ENCODE measurements at places on chromosomes 11 and 22.

GRCh38 chr22:38017272-38017920, 33.0 kb upstream of the SOX10 start:
- no peak for DNase-seq

DNA sequence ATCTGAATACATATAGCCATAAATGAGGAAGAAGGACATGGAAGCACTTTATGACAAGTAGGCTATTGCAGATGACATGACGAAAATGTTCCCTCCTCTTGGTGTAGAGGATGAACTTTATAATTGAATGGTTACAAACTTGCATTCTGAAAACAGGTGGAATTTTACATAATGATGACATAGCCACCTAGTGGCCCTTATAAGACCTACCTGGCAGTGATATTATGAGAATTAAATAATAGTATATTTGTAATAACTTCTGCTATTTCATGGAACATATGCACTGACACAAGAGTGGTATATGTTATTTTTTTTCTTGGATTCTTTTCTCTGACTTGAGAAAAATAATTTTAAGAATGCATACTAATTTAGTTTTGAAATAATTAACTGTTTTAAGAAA, 22.9 kb downstream of the TRIM22 start:
- DNase-seq, result no peak

GRCh38 chr11:84720706-84721402, 906.3 kb downstream of the DLG2 start:
- DNase-seq, result no peak

DNA sequence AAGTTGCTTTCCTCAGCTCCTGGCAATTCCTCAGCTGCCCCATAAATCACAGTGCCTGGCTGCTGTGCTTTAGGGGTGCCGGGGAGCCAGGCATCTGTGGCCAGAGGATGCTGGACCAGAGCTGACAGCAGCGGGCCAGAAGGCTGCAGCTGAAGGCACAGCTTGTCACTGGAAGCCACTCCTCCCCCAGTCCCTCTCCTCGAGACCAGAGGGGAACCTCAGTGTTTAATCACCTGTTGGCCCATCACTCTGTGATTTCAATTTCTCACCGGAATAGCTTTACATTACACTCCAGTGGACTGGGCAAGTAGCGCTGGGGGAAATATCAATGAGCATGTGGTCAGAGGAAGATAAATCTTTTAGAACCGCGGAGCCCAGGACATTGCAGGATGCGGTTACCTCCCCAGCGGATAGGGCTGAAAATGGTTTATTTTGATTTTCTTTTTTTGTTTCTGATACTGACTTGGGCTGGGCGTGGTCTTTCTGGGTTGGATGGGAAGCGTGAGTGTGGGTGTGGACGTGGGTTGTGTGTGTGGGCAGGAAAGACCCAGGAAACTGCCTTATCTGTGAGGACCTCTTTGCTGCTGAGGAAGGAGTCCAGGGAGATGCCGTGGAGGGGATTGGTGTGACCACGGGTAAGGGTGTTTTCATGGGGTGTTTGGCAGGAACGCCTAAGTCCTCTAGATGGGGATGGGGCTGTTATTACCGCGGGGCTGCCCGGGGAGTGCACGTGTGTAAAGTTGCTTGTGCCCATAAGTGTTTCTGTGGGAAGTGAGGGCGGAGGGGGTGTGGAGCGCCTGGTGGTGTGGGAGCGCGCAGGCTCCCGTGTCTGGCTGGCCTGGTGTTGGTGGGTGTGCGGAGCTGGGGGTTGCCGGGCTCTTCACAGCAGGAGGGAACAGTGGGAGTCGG, 4.0 kb downstream of the DAGLA start:
- DNase-seq, result no peak

- no peak for DNase-seq
Observed at GRCh38 chr22:50600967-50601668, 525 bp downstream of the MAPK8IP2 start.

DNA sequence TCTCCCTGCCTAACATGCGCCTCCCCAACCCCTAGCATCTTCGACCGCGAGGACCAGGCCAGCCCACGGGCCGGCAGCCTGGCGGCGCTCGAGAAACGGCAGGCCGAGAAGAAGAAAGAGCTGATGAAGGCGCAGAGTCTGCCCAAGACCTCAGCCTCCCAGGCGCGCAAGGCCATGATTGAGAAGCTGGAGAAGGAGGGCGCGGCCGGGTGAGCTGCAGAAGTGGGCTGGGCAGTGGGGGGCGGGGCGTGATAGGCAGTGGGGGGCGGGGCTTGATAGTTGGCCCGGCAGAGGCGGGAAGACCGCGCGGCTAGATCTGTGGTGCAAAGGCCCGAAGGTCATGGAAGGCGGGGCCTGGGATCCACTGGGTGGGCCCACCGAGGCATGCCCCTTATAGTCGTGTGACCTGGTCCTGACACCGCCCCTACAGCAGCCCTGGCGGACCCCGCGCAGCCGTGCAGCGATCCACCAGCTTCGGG, 8.7 kb downstream of the SELENOM start:
- no peak for DNase-seq

DNA sequence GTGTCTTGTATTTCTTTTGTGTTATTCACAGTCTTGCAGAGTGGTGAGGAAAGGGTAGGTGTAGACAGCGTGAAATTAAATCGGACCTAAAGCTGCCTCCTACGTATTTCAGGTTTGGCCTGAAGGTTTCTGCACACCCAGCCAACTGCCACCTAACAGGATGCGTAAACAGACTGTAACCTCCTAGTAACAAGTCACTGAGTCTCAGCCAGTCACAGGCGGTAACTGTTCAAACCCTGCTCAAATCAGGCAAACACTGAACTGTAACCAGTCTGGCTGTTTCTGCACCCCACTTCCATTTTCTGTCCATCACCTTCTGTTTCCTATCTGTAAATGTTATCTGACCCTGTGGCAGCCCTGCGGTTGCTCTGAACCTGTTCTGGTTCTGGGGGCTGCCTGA, 87.1 kb downstream of the ADAMTS15 start:
- DNase-seq, result no peak

GRCh38 chr22:35587447-35587870, 29.7 kb downstream of the MB start:
- no peak for DNase-seq

DNA sequence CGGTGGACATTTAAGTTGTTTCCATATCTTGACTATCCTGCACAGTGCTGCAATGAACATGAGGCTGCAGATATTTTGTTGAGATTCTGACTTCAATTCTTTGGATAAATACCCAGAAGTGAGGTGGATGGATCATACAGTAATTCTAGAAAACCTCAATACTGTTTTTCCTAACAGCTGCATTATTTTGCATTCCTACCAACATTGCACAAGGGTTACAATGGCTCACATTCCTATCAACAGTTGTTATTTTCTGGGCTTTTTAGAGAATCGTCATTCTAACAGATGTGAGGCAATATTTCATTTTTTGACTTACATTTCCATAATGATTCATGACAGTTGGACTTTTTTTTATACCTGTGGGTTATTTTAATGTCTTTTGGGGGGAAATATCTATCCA, 716.9 kb upstream of the ANO3 start:
- no peak for DNase-seq

GRCh38 chr22:25085156-25085555, 114.5 kb upstream of the CRYBB3 start:
- no peak for DNase-seq

Data from AG04449 (cell line).